Activated CD4-positive, alpha-beta T cell treated with anti-CD3 and anti-CD28 coated beads, Interleukin-2, amount 10 ng/mL, durations not matched to agents 24 days and 14 days (primary cell): ENCODE measurements at places on chromosomes 3 and 15. TPM values are rescaled to one million over a fixed set of nuclear protein-coding genes. Genes with fewer than 3 reads are reported as not detected.

The DUOX2 gene
- total RNA-seq: 0.05 TPM in 1 of 2 replicates, not detected in the other

The GOLGA8J gene
- not detected in 2 replicates for total RNA-seq

The VGLL3 gene
- total RNA-seq: not detected in 2 replicates

The RTP3 gene
- total RNA-seq: not detected in 2 replicates

The LEKR1 gene
- total RNA-seq: 0.14 and 0.24 TPM in 2 replicates

The LRRIQ4 gene
- 0.09 and 0.21 TPM in 2 replicates for total RNA-seq

The ZNF80 gene
- total RNA-seq: 0.19 and 0.21 TPM in 2 replicates

The B3GALNT1 gene
- 3.3 TPM in 2 replicates for total RNA-seq

The IL1RAP gene
- total RNA-seq: 24.8 and 27.8 TPM in 2 replicates

The POTEB2 gene
- not detected in 2 replicates for total RNA-seq

The ILDR1 gene
- 0.16 and 0.17 TPM in 2 replicates for total RNA-seq

The CLDN18 gene
- not detected in 2 replicates for total RNA-seq

The MDFIC2 gene
- total RNA-seq: not detected in 2 replicates

The TRH gene
- not detected in 2 replicates for total RNA-seq

The KLF15 gene
- total RNA-seq: 0.19 and 0.28 TPM in 2 replicates

The SATB1 gene
- total RNA-seq: 561 and 571 TPM in 2 replicates

The TMEM87A gene
- 37.1 and 39.1 TPM in 2 replicates for total RNA-seq

The ACKR2 gene
- total RNA-seq: 0.42 and 0.69 TPM in 2 replicates

The TMEM40 gene
- not detected in 2 replicates for total RNA-seq

The HTR3E gene
- total RNA-seq: not detected in 2 replicates

The TRIM71 gene
- 0.05 and 0.07 TPM in 2 replicates for total RNA-seq

The NR2E3 gene
- not detected in 2 replicates for total RNA-seq

The MFSD1 gene
- total RNA-seq: 20.4 and 23.2 TPM in 2 replicates

The MUC20 gene
- total RNA-seq: 2.9 and 3.7 TPM in 2 replicates
